ENCODE measurements at places on chromosomes 5 and 9. TPM values are rescaled to one million over a fixed set of nuclear protein-coding genes. Genes with fewer than 3 reads are reported as not detected.

The ADGRD2 gene
- total RNA-seq: not detected

The GDA gene
- total RNA-seq: not detected

The AQP3 gene
- 6.6 TPM for total RNA-seq

The MYO10 gene
- total RNA-seq: 33.6 TPM
